HepG2 (cell line): ENCODE measurements at places on chromosomes 11 and 22.

DNA sequence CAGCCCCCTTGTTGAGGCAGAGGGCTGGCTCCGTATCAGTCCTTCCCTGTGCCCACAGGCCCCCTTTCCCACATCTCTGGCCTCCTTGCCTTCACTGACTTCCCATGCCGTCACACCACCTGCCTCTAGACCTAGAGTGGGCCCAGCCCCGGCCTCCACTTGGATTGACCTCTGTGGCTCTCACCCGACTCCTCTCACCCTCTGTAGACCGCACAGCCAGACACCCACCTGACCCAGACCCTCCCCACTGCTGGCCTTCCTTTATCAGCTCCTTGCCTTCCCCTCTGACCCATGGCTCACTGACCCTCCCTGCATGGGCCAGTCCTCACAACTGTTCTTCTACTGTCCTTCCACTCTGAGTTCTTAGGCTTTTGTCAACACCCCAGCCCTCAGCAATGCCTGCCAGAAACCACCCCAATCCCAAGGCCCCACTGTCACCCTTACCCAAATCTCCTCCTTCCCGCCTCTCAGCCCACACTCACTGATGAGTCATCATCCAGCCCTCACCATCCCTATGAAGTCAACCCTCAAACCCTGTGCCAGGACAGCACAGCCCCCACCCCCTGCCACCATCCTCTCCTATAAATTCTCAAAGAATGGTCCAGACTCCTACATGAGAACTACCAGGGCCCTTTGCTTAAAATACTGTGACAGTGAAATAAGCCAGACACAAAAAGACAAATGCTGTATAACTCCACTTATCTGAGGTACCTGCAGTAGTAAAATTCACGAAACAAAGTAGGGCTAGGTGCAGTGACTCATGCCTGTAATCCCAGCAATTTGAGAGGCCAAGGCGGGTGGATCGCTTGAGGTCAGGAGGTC, 53.4 kb downstream of the SCGB1A1 start:
- peak; percentile 46 for DNase-seq

- DNase-seq, result no peak
Observed at GRCh38 chr11:12185914-12186313, 75.5 kb downstream of the MICAL2 start.

GRCh38 chr11:110833033-110833484, 120.8 kb upstream of the ARHGAP20 start:
- no peak for DNase-seq

GRCh38 chr11:76495019-76495418, 50.2 kb downstream of the EMSY start:
- DNase-seq, result no peak

DNA sequence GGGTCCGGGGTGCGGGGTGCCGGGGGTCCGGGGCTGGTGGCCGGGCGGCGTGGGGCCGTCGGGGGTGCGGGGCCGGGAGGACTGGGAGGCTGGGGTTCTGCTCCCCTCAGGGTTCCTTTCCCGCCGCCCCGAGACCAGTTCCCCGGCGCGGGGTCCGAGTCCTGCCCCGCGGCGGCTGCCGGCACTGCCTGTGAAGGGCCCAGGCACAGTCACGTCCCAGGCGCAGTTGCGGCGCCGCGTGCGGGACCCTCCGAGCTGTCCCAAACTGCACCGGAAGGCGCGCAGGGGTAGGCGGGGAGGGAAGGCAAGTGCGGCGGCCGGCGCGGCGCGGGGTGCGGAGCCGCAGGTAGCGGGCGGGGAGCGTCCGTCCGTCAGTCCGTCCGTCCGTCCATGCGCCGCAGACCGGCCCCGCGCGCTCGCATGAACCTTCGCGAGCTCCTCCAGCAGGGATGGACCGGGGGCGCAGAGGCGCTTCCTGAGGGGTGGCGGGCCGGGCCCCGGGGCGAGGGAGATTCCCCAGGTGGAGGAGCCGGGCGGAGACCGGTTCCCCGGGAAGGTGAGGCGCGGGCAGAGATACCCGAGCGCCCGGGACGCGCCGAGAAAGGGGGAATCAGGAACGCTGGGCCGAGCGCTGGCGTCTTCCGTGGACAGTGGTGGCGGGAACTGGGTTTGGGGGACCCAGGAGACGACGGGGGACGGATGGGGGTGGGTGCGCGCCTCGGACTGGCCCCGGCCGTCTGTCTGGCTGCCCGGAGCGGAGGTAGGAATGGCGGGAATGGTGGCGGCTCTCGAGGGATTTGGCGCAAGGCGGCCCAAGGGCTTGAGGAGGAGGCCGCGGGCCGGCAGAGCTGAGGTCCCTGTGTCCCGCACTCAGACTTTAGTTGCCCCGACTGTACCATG, 3.1 kb upstream of the ADORA2A start:
- DNase-seq, result no peak

- DNase-seq, result no peak
Observed at GRCh38 chr11:101825531-101825930, 89.3 kb upstream of the CEP126 start.

DNA sequence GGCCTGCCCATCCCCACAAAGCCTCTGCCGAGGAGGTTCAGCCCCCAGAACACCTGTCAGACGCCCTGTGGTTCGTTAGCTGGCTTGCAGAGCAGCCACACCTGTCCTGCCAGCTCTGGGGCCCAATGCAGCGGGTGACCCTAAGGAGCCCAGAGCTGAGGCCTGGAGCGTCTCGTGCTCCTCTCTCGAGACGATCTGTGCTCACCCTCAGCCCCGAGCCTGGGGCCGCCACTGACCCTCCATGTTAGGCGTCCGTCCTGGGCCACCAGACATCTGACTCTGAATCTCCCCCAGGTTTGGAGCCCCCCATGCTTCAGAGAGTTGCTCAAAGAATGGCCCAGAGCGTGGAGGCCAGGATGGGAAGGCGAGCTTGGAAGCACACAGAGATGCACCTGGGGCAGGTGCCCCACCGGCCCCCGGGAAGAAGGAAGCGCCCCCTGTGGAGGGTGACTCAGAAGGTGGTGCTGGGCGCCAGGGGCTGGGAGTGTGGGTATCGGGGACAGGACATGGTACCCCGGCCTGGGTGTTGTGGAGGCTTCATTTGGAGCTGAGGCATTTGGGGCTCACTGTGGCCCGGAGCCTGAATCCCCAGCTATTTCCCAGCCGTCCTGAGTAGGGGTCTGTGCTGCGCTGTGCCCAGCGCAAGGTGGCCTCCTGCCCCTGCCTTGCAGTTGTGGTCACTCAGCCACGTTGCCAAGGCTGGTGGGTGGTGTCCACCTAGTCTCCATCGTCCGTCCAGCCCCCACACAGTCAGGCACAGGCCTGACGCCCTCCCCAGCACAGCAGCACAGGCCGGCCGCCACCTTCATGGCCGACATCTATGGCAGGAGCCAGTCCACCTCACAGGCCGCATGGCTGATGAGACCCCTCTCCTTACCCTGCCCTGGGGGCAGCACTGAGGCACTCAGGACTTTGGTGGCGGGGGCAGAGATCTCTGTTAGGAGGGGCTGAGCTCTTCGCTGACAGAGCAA, 36.2 kb downstream of the SBF1 start:
- no peak for DNase-seq

GRCh38 chr22:28044546-28045173, 125.6 kb upstream of the PITPNB start:
- DNase-seq, result no peak

- DNase-seq, result no peak
Observed at GRCh38 chr11:32034680-32035079, 56.2 kb upstream of the RCN1 start.

GRCh38 chr11:70751142-70751734, 352.9 kb downstream of the CTTN start:
- no peak for DNase-seq

GRCh38 chr11:11620921-11621572, 758 bp downstream of the GALNT18 start:
- DNase-seq, result no peak

GRCh38 chr11:134847083-134847715, 435.2 kb upstream of the B3GAT1 start:
- DNase-seq, result no peak

DNA sequence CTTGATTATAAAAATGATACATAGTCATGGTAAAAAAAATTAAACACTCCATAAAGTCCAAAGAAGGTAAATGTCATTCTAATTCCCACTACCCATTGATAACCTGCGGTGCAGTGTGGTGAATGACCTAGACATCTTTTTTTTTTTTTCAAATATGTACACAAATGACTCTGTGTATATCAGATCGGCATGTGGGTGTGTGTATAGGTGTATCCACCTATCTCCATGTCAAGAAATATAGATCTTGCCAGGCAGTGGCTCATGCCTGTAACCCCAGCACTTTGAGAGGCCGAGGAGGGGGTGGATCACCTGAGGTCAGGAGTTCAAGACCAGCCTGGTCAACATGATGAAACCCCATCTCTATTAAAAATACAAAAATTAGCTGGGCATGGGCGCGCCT, 18.4 kb upstream of the CBX6 start:
- DNase-seq, result no peak

GRCh38 chr22:49502126-49502826, 325.4 kb downstream of the BRD1 start:
- peak; percentile 19 for DNase-seq
